HFFc6 (cell line): ENCODE measurements at places on chromosomes 11 and 22.

DNA sequence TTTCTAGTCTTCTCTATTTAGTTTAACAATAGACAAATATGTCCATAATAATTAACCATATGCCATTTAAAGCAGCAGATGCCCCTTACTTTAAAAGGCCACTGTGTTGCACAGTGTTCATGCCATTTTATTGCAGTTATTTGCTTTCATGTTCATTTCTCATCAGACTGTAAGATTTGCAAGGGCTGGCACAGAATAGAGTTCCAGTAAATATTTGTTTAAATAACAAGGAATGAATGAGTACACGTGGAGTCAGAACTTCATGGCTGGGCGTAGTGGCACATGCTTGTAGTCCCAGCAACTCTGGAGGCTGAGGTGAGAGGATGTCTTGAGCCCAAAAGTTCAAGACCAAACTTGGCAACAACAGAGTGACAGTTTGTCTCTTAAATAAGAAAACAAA is 1228.6 kb downstream of the LRRC4C start:
- no peak for DNase-seq

- peak; percentile 30 for DNase-seq
Observed at GRCh38 chr22:21951931-21952465, 650 bp downstream of the PPM1F start.

- no peak for DNase-seq
Observed at GRCh38 chr11:85869781-85870180, 14.6 kb downstream of the CCDC83 start.

GRCh38 chr11:76279646-76280045 is 73.3 kb upstream of the WNT11 start:
- no peak for DNase-seq

- no peak for DNase-seq
Observed at GRCh38 chr11:102079625-102080024, 30.6 kb upstream of the YAP1 start.

DNA sequence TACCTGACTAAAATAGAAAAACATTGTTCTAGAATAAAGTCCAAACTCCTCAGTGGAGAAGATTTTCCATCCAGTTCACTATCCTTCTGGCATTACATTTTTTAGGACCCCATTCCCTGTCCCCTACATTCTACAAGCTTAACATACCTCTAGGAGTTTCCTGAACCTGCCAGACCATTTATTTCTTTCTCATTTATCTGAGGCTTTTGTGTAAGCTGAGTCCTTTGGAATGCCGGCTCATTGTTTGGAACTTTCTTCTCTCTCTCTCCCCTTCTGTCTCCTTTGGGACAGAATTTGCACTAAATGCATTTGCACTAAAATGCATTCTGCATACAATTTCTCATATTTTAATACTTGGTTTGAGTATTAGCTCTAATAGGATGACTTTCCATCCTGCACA is 393.0 kb upstream of the ANO3 start:
- DNase-seq: no peak

DNA sequence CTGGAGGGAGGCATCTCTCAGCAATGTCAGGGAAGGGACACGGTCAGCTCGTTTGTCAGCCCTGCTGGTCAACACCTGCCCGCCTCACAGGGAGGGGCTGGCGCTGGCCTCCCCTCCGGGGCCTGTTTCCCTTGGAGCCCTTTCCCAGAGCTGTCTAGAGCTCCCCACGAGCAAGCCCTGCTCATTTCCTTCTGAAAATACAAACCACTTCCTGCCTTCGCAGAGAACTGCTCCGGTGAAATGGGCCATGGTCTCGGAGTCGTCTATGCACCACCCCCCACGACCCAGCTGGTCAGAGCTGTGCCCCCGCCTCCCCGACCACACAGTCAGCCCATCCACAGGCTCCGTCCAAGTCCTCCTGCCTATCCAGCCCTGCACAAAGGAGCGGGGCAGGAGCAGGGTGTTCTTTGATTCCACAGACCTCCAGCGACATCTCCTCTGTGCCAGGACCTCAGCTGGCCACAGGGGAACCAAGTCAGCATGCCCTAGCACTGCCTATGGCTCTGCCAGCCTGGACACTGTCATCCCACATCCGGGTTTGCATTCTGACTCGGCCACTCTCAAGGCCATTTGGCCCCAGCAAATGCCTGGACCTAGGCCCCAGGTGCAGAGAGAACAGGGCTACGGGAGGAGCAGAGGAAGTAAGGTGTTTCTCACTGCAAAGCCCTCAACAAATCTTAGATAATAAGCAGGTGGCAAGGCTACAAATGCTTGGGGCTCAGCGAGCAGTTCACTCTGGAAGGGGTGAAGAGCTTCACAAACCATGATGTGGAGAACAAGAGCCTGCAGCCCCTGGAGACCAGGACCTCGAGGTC is 82.1 kb upstream of the WNT11 start:
- DNase-seq: no peak

DNA sequence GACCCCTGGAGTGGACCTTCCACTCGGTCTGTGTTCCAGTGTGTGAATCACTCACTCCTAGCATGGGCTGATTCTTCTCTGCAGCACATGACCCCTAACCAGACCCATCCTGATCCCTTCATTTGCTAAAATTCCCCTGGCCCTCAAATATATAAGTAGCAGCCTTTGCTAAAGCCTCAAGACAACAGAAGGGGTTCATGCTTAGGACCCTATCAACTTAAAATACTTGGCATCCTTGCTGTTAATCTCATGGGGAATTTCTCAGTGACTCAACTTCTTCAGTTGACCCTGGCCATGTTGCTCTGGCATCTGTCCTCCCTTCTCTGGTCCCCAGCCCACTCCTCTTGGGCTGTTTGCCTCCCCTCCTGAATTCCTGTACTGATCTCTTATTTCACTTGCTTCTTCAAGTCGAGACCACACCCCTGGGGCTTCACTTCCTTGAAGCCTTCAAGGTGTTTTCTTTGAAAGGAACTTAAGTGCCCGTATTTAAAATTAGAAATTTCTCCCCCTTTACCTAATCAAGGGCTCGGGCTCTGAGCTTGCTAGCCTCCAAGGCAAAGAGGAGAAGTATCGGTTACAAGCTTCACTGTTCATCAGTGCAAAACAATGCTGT is 23.6 kb downstream of the NNMT start:
- no peak for DNase-seq

DNA sequence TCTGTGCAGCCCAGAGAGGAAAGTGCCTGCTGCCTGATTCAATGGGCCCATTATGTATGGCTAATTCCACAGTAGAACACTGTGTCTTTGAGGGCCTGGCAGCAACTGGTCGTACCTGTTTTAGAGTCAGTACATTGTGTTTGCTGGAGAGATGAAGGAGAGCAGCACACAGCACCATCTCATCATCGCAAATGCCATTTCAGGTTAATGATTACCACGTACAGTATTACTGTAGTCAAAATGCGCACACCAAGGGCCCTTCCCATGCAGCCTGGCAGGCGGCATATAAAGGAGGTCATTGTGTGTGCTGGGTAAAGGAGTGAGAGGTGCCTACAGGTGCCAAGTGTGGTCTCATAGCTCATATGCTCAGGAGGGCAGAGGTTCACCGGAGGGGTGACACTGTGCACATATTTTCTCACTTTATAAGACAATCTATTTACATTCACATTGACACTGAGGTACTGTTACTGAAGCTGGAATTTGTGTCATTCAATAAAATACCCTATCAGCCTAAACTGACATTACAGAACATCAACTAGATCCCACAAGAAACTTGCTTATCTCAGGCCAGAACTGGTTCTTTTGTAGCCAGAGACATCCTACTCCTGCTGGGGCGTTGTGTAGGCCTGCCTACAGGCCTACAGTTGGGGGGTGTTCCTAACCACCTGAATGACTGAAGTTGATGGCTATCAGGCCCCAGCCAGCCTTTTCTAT is 90.4 kb downstream of the APIP start:
- DNase-seq: no peak

- DNase-seq: no peak
Observed at GRCh38 chr11:87493516-87493915, 455.8 kb downstream of the TMEM135 start.

DNA sequence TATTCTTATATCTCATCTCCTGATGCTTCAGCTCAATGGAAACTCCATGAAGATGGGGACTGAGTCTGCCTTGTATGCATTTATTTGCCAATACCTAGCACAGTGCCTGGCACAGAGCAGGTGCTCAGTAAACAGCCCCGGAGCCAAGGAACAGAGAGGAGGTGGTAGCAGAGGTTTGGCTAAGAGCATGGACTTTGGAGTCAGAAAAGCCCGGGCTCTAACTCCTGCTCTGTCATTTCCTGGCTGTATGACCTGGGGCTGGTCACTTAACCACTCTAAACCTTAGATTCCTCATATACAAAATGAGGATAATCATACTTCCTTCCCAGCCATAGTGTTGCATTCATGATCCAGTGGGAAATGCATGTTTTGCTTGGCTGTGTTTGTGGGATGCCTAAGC is 36.6 kb downstream of the TP53I11 start:
- no peak for DNase-seq
